Stimulated activated CD4-positive, alpha-beta T cell treated with anti-CD3 and anti-CD28 coated beads, TNF-alpha, amount 100 ng/mL, for 1 hour (primary cell): ENCODE measurements at places on chromosomes 4 and X.

DNA sequence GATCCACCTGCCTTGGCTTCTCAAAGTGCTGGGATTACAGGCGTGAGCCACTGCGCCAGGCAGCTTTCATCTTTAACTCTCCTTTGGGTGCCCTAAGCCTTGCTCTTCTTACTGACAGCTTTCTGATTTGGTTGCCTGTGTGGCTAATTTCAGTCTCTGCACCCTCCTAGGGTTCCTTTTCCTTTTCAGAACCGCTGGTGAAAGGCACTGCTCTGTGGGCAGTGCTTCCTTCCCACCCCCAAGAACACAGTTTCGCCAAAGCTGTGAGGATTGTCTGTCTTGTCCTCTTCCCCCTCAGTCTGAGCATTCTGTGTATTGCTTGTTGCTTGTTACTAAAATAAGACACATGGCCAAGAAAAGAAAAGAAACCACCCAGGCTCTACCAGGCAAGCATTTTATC lies 101.4 kb upstream of the FRMPD3 start:
- DNase-seq, result no peak

DNA sequence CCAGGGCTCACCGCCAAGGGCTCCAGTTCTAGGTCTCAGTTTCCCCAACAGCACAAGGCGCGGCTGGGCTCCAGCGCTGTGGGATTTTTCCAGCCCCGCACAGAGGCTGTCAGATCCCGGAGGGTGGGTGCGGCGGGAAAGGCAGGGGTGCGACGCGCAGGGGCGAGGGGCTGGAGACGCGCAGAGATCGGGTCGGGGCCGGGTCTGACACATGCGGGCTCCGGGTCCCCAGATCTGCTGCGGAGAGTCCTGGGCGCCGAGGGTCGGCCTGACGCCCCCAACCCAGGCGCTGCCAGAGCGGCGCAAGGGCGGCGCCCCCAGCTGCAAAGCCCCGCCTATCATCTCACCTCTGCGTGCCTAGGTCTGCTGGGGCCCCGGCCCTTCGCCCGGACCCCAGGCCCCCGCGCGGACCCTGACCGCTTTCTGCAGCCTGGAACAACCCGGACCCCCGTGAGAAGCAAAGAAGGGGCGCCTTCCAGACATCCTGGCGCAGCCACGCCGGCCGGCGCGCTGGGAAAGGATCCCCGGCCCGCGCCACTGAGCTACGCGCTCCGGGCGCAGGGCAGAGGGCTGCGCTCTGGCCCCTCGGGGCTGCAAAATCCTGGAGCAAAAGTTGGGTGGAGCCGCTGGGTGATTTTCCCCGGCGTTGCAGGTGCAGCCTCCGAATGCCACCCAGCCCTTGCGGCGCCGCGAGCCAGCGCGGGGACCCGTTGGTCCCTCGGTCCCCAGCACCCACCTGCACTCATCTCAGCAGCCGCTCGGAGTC lies 486 bp downstream of the ABLIM2 start:
- DNase-seq, result no peak

DNA sequence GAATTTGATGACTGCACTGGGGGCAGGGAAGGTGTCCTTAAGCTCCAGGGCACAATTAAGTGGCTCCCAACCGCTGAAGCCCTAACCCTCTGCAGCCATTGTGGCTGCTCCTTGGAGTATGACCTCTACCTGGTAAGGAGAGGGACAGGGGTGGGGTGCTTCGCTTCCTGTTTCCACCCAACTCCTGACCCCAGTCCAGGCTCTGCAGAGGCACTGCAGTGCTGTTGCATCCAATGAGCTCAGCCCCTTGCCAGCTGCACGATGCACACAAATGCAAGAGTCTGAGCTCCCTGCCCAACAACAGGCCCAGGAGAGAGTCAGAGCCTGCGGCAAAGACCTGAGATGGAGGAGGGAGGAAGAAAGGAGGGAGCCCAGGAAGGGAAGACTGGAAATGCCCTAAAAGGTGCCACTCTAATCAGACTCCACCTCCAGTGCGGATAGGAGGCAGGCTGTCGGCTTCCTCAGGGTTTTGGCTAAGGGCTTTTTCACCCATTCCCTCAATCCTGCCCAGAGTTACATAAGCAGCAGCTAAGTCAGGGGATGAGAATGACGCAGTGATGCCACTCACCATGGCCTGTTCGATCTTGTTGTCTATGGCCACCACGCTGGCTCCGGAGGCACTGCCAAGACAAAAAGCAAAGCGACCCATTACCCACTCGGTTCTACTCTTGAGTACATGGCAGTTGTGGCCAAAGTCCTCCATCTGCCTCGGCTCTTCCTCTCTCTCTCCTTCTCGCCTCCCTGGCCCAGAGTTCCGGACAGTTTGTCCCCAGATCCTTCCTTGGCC lies 60.1 kb downstream of the TSC22D3 start:
- DNase-seq, result no peak

GRCh38 chr4:156545003-156545785 lies 426.4 kb downstream of the PDGFC start:
- DNase-seq, result no peak

GRCh38 chr4:3520276-3520675 lies 11.9 kb downstream of the LRPAP1 start:
- DNase-seq, result no peak

- DNase-seq, result no peak
Observed at GRCh38 chr4:40254608-40255392, 58.0 kb downstream of the RHOH start.

DNA sequence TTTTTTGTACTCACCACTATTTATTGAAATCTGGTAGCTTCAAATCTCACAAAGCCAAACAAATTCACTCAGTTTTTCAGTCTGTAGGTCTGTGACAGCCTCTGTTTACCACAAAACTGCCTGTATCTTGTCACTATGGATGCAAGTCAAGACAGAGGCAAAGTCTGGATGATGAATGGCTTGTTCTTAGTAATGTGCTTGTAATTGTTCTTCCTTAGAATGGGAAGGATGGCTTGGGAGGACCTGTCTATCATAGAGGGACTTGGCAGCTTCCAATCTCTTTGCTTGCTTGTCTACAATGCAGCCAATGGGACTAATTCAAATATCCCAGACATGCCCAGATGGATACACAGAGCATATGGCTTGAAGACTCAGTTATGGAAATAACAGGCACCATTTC lies 141.2 kb upstream of the SCML1 start:
- DNase-seq, result no peak

- no peak for DNase-seq
Observed at GRCh38 chr4:112523008-112523721, 7.2 kb upstream of the NEUROG2 start.

DNA sequence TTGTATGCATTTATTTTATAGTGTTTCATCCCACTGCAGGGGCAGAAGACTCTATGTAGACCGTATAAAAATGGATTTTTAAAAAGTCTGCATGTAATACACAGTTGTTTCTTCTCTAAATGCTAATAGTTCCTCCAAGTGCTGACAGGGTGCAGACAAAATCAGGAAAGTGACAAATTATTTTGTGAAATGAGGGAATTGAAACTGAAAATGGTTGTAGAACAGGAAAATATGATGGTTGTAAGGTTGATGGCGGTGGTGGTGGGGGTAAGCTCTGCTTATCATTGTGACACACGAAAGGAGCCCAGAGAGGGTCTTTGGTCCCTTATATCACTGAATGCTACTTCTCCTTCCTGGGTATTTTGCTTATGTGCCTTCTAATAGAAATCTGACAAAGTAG lies 4.3 kb downstream of the IL15 start:
- no peak for DNase-seq

- DNase-seq, result no peak
Observed at GRCh38 chrX:66203114-66203513, 39.1 kb downstream of the HEPH start.

DNA sequence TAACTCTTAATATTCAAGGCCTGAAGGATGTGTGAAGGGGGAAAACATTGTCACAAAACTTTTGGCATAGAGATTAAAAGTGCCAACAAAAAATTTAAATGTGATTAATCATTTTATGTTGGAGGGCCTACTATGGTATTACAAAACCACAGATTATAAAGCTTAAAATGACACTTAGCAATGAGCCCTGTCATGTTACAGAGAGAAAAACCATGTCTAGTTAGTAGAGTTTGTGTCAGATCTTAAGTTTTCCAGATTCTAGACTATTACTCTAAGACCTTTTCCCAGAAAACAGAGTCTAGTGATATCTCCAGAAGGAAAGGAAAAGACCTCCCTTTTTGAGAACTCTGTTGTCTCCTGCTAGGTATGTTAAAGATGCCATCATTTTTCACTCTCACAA lies 239.1 kb upstream of the DKK2 start:
- no peak for DNase-seq

- no peak for DNase-seq
Observed at GRCh38 chr4:42078184-42078801, 74.2 kb downstream of the BEND4 start.

- no peak for DNase-seq
Observed at GRCh38 chr4:40199179-40199670, 2.4 kb downstream of the RHOH start.

DNA sequence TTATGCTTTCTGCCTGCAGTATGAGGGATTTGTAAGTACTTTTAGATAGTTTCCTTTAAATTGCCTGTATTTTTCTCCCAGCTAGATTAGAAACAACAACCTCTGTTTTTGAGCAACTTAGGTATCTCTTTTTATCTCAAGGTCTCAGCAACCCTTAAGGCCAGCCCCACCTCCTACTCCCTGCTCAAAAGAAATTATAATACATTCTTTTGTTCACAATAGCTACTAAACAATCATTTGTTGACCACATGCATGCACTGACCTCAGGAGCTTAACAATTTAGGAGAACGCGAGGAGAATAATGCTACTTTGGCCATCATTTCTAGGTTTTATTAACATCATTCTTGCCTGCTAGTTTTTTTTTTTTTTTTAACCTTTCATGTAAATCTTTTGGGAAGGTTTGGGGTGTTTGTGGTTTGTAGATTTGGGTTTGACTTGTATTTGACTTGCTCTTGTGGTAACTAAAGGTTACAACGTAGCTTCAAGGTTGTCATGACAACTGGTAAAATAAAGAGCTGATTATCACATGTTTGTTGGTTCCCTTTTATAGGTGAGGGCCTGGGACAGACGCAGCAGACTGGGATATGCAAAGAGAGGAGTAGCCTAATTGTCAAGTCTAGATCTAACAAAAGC lies 145.4 kb upstream of the PLAC1 start:
- no peak for DNase-seq

- DNase-seq, result no peak
Observed at GRCh38 chrX:141214196-141214595, 28.1 kb downstream of the SPANXC start.

DNA sequence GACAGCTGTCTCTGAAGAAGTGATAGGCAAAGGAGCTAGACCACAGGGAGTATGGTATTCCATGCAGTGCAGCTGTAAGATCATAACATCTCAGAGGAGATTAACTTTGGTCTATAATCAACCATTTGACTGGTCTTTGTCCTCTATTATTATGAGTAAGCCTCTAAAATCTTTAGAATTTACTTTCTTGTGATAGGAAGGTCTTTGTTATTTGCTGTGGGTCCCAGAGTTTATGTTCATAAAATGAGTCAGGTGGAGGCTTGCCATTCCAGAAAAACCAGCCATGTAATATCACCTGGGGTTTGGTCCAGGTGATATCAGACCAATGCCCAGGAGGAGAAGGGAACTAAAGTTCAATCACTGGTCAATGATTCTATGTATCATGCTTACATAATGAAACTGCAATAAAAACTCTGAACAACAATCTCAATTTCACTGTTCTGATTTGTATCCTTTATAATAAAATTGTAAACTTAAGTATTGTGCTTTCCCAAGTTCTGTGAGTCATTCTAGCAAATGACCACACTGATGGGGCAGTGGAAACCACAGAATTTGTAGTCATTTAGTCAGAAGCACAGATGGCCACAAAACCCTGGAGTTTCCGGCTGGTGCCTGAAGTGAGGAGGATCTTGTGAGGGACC lies 239.6 kb upstream of the TRAM1L1 start:
- no peak for DNase-seq

DNA sequence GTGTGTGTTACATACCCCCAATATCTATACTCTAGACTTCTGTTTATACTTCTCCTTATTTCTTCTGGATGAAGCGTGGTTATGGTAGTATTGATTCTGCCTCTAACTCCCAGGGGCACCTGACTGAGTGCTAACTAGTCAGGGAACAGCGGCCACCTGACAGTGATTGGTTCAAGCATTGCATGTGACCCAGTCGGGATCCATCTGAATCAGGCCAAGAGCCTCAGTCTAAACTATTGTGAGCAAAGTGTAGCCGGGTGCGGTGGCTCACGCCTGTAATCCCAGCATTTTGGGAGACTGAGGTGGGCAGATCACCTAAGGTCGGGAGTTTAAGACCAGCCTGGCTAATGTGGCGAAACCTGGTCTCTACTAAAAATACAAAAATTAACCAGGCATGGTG lies 10.0 kb downstream of the CCDC110 start:
- no peak for DNase-seq

GRCh38 chr4:122163301-122163700 lies 11.2 kb downstream of the BLTP1 start:
- no peak for DNase-seq

DNA sequence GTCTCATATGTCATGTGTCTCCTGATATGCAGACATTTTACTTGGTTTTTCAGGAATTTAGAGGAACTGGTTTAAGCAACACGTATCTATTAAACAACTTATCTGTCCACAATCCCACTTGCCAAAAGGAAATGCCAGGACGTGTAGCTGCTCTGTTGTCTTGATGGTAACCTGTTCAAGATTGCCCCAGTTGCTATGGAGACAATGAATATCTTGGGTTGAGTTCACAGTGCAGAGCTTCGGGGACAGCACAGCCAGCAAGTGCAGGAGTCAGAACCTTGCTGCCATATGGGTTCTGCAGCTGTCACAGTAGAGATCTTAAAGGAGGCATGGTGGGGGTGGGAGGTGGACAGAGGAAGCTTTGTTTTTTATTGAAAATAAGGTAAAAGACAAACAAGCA lies 28.7 kb upstream of the FAM9B start:
- DNase-seq, result no peak

DNA sequence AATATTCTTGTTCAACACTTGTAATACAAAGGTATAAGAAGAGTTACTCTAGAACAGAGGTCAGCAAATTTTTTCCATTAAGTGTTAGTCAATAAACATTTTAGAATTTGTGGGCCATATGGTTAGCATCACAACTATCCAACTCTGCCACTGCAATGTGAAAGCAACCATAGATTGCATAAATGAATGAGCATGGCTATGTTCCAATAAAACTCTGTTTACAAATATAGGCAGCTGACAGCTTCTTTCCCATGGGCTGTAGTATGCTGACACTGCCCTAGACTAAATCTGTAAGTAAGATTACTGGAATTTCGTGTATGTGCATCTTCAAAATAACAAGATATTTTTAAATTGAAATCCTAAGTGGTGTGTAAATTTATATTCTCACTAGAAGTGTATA lies 73.7 kb downstream of the GABRA2 start:
- no peak for DNase-seq

DNA sequence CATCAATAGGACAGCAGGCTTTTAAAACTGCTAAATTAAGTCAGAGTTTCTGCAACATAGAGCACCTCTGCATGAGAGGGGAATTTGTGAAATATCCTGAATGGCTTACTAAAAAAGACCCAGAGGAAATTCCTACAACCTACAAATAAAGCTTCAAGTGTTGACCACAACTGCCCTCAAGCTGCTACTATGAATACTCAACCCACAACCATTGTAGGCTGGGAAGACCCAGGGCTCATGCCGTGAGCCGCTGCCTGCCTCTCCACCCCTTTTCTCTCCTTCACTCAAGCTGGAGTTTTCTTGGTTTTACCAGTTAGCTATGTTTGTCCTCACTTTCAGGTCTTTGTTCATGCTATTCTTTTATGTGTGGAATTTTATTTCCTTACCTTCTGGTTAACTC lies 151.6 kb downstream of the EMCN start:
- no peak for DNase-seq

GRCh38 chrX:132961511-132961910 lies 3.1 kb upstream of the HS6ST2 start:
- no peak for DNase-seq
